ENCODE measurements at places on chromosomes 4 and X. TPM values are rescaled to one million over a fixed set of nuclear protein-coding genes. Genes with fewer than 3 reads are reported as not detected.

AFP gene
- not detected for total RNA-seq

NXF2B gene
- total RNA-seq: not detected

NEIL3 gene
- 2.4 TPM for total RNA-seq

GAGE1 gene
- total RNA-seq: not detected

CLDN34 gene
- total RNA-seq: not detected

CT47B1 gene
- not detected for total RNA-seq

CT45A10 gene
- not detected for total RNA-seq

HSD17B13 gene
- total RNA-seq: not detected

ENPEP gene
- total RNA-seq: 0.11 TPM

PTTG2 gene
- not detected for total RNA-seq

FGF2 gene
- 293 TPM for total RNA-seq

SLC10A7 gene
- 11.3 TPM for total RNA-seq

Data from GM23248 (cell line).